ENCODE measurements at places on chromosomes 2 and 18. TPM values are rescaled to one million over a fixed set of nuclear protein-coding genes. Genes with fewer than 3 reads are reported as not detected.

DNA sequence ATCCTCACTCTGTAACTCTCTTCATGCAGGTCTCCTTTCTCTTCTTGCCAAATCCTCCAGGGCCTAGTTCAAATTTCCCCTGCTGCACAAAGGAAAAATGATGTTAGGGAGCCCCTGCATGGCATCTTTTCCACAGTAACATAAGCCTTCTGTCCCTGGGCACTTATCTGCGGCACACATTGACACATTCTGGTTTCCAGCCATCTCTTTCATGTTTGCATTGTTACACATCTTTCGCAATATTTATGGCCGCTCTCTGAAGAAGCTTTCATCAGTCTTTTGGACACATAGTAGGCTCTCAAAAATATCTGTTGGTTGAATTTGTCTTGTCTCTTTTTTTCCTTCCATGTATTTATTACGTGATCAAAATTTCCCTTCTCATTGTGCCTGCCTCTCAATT, 1806.1 kb upstream of the PIK3C3 start:
- no peak for DNase-seq

Gene ANTXR1
- 142 TPM for total RNA-seq

Gene RAB6C
- total RNA-seq, result 0.23 TPM

Gene SERPINB11
- not detected for total RNA-seq

DNA sequence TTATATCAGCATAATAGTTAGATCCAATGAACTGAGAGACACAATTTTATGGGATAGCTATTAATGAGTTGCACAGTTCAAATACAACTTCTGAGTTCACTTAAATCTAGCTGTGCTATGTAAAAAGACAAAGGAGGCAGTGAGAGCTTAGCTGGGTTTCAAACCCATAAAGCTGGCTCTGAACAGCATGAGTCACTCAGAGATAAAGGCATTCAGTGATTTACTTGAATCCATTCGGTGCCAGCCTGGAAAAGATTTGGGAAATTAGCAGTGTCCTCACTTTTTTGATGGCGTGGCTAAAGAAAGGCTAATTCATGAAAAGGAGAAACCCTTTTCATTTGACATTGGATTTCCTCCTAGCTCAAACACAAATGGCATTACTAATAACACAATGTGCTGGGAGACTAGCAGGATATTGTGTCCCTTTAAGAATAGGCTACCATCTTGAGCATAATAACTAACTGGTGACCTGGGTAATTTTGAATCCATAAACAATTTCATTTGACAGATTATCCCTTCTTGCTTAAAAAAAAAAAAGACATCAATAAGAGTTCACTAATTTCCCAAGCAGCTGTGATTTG, 98.4 kb upstream of the NEUROD1 start:
- DNase-seq, result no peak

Gene CCDC121
- total RNA-seq, result 4.7 TPM

DNA sequence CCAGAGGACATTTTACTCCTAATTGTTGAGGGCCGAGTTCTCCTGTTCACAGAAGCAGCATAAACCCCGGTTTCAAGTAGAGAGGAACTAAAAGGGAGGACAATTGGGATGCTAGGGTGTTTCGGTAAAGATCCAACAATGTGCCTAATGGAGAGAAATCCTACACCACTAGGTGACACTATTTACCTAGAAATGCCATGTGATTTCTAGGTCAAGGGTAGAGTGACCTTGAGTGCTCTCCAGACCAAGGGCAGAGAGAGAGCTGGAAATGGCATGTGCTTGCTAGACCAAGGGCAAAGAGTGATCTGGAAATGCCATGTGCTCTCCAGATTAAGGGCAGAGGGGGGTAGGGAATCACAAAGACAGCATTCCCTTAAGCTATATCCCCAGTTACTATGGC, 472.0 kb downstream of the DCDC2C start:
- DNase-seq, result no peak

Gene ZNF804A
- 4.1 TPM for total RNA-seq

DNA sequence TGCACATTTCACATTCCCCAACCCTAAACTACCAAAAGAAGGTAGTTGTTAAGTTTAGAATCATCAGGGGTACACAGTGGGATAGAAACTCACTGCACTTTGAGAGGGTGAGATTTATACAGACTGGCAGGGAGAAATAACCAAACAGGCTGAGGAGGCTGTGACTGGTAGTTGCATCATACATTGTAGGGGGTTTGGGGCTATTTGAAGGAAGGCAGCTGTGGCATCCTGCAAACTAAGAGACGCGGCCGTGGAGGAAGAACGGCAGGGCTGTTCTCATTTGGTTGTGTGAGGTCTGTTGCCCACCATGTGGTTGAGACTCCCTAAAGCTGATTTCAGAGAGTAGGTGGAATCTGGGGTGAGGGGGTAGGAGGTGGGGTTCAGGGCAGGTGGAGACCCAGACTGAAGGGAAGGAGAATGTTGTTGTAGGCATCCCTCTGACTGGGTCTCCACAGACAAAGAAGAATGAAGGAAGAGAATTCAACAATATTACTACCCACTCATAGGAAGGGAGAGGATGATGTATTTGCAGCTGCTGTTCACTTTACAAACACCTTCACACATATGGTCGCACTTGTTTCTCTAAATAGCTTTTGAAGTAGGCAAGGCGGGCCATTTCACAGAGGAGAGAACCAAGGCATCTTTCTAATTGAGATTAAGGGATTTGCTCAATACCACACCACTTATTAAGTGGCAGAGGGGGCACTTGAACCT, 170.9 kb upstream of the SIX2 start:
- no peak for DNase-seq

GRCh38 chr2:191148791-191149190, 2.0 kb downstream of the STAT4 start:
- no peak for DNase-seq

DNA sequence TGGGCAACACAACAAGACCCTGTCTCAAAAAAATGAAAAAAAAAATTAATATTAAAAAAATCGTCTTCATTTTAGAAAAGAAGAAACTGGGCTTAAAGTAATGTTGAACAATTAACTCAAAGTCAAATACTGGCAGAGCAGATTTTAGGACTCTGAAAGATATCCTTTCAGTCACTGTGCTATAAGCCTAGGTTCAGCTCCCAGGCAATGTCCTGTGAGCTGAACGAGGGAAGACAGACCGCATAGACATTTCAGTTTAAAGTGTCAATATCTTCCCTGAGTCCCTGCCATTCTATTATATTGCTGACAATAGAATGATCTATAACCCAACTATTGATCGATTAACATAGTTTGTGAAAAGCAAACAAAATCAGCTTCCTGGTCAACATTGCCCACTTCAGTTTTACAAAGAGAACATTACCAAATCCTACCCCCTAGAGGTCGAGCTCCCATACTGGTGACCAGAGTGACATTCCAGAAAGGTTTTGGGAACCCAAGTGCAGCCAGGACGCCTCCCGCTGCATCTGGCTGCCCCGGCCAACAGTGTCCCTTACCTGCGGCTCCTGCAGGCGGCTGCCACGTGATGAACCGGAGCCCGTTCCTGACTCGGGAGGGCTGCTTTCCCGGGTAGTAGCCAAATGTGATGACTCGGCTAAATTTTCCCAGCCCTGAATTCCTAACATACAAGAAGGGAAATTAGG, 639 bp downstream of the MRO start:
- DNase-seq, result peak; percentile 80

- no peak for DNase-seq
These were observed 674.9 kb upstream of the FANCL start for GRCh38 chr2:58916063-58916462.

Gene SP5
- 1.8 TPM for total RNA-seq

Gene MC5R
- not detected for total RNA-seq

DNA sequence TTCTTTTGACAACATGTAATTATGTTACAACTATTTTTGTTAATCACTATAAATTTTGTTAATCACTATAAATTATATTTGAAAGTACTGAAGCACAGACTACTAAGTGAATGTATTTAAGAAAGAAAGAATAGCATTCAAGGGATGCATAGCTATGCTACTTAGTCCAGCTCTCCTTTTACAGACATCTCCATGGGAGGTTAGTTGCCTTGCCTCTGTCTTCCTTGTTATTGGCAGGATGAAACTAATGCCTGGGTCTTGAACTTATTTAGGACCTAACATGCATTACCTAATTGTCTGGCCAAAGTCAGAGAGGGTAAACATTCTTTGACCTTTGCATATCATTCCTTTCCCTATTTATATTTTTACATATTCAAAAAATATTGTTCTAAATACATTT, 519.5 kb downstream of the NRXN1 start:
- DNase-seq, result no peak

GRCh38 chr2:102880731-102881130, 118.9 kb downstream of the TMEM182 start:
- no peak for DNase-seq

DNA sequence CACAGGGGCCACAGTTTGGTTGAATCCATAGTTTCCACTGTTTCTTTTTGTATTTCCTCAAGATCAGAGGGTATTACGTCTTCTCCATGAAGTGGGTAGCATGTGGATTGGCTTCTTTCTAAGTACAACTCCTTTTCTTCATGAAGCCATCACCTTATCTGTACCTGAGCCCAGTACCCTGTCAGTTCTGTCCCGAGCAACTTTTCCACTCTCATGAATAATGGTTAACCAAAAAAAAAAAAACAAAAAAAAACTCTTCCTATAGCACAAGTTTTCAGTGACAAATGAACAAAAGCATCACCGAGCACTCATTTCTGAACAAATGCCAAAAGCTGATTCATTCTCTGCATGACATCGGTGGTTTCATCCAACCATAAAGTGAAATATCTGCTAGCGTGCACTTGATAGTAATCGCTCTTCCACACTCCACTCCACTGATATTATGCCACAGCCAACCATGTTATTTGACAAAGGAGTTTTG, 53.0 kb upstream of the CCDC150 start:
- DNase-seq, result no peak

GRCh38 chr18:28124131-28125029, 52.5 kb downstream of the CDH2 start:
- DNase-seq, result no peak

Gene DSC2
- 12.6 TPM for total RNA-seq

Gene FAM228A
- 1.0 TPM for total RNA-seq

Gene FARSB
- 12.1 TPM for total RNA-seq

- DNase-seq, result no peak
These were observed 38.2 kb upstream of the MARCO start for GRCh38 chr2:118903551-118904479.

Gene CACNB4
- 1.8 TPM for total RNA-seq

Gene NPHP1
- total RNA-seq, result 8.6 TPM

Gene TUBB8B
- not detected for total RNA-seq

Gene TM4SF20
- not detected for total RNA-seq

Gene CDH19
- total RNA-seq, result 4.0 TPM

DNA sequence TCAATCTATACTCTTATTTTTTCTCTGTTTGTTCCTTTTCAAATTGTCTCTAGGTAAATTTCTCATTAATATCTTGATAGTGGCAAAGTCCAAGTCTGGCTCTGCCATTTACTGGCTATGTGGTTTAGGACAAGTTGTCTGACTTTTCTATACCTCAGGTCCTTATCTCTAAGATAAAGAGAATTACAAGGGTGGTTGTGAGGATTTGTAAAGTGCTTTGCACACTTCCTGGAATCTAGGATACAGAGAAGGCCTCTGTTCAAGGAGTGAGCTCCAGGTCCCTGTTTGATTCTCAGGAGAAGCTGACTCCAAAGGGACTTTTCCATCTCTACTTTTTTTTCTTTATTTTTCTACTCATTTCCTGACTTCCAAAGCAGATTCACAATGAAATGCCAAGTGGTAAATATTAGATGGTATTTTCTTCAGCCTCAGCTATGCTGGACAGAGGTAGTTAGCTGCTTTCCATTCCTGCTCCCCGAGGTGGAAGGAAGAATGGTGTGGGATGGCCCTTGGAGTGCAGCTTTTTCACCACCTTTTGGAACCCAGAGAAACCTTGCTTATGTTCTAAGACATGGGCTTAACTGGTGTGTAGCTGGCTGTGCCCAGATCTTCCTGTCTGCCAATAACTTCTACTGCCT, 90.5 kb downstream of the GALNT1 start:
- no peak for DNase-seq

Data from mucosa of gallbladder (tissue), 1 donor.